Stimulated activated CD4-positive, alpha-beta T cell treated with anti-CD3 and anti-CD28 coated beads, Interleukin-12 subunit alpha, Interleukin-12 subunit beta, amount 100 ng/mL, for 4 hours (primary cell): ENCODE measurements at places on chromosomes 7 and 10.
A peak's percentile ranks its signal among the peaks of the same experiment; 100 is the strongest.

- DNase-seq = no peak
These were observed 215.7 kb upstream of the CDC14C start for GRCh38 chr7:48708635-48709034.

- no peak for DNase-seq
These were observed 1.3 kb downstream of the SHH start for GRCh38 chr7:155810770-155811559.

DNA sequence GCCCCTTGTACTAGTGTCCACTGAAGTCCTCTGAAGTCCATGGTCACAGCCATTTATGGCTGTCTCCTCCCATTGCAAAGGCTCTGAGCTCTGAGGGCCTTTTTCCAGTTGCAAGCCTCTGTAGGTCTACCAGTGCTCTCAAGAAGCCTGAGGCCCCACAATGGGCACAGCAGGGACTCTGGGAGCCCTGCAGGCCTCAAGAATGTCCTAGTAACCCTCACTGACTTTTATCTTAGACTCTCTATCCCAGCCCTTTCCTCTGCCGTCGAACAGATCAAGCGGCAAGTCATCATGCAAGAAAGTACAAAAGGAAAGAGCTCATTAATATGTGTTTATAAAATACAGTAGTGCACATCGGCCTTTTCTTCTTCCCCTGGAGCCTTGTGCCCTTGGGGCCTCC is 23.4 kb downstream of the VWA2 start:
- no peak for DNase-seq

DNA sequence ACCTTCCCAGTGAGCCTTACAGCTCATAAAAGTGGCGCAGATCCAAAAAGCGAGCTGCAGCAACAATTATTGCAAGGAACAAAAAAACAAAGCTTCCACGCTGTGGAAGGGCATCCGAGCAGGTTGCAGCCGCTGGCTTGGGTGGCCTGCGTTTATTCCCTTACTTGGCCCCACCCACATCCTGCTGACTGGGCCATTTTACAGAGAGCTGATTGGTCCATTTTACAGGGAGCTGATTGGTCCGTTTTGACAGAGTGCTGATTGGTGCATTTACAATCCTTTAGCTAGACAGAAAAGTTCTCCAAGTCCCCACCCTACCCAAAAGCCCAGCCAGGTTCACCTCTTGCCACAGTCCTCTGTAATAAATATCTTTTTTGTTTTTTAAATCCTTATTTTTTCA is 85.1 kb downstream of the ADCYAP1R1 start:
- no peak for DNase-seq

GRCh38 chr7:13078105-13078504 is 390.7 kb downstream of the ARL4A start:
- DNase-seq = no peak

- no peak for DNase-seq
These were observed 90.3 kb downstream of the CCNY start for GRCh38 chr10:35426657-35427056.

- DNase-seq = no peak
These were observed 495.1 kb downstream of the RPS24 start for GRCh38 chr10:78528749-78529204.

- no peak for DNase-seq
These were observed 127.7 kb downstream of the DYNC1I1 start for GRCh38 chr7:95899919-95900513.

- DNase-seq = no peak
These were observed 10.7 kb downstream of the GSTO2 start for GRCh38 chr10:104279550-104280259.

- DNase-seq = no peak
These were observed 86.1 kb downstream of the MKI67 start for GRCh38 chr10:128040096-128040495.

GRCh38 chr10:72386916-72387586 is 32.3 kb upstream of the DNAJB12 start:
- no peak for DNase-seq

DNA sequence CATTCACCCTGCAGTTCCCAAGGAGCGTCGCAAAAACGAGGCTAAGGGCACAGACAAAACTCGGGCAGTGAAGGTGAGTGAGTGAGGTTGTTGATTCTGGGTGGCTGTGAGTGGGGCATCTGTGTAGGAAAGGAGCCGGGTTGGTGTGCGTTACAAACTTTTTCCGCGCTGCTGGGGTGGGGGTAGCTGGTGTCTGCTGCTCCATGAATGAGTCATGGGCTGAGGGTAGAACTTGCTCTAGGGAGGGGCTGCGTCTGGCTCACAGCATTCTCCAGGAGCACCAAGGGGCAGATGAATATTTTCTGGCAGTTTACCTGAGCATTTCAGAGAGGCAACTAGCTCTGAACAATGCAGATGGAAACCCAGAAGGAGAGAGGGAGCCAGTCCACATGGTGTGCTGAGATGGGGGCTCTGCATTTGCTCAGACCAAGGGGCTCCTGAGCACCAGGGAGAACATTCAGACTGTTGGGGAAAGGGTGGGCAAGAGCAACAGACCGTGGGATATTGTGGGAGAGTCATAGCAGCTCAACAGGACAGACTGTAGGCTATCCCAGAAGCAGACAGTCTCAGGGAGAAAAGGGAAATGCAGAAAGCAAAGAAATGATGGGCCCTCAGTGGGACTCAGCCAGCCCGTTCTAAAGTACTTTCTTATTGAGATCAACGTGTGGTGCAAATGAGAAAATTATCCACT is 18.8 kb downstream of the NOBOX start:
- DNase-seq = peak; percentile 42

GRCh38 chr7:71459132-71459531 is 327.2 kb downstream of the GALNT17 start:
- no peak for DNase-seq

DNA sequence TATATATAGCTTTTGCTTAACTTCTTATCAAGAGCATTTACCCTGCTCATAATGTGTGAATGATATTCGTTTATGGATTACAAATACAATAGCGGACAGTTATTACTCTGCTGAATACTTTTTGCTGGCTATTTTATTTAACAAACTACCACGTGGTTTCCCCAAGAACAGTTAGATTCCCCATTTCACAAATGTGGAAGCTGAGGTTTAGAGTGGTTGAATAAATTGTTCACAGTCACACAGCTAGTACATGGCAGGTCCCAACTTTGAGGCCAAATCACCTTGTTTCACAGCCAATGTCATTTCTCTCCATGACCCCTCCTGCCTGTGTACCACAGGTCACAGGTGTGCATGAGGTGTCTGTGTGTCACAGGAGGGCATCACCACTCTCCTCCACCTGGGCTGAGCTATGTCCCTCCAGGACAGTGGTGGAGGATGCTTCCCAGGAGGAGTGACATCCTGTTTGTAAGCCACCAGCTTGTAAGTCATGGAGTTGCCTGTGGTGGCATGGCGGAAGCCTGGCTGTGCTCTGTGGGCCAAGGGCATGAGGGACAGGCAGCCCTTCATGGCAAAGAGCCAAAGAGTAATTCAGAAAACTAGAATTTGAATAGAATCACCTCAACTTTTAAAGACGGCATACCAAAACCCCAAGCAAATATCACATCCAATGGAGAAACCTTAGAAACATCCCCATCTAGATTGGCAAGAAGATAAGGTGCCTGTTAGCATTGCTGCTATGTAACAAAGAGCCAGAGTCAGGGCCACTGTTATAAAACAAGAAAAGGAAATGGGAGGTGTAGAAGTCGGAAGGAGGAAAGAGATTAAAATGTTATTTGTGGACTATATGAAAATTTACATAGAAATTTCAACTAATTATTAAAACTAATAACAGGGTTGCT is 51.9 kb downstream of the AOC1 start:
- no peak for DNase-seq

DNA sequence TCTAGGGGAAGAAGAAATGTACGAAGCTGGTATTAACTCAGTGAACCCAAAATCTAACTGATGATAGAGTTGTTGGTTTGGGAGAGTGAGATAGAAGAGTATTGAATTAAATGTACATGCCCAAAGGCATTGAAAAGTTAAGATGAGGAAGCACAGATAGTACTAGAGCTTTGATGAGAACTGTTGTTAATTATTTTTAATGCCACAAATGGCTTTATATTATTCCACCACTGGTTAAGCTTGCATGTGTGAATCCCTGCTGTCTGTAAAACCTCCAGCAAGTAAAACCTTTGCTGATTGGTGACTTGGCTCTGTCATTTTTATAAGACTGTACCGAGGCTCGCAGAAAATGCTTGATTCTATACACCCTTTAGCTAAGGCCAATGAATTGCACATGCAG is 382.7 kb upstream of the LRGUK start:
- DNase-seq = no peak

DNA sequence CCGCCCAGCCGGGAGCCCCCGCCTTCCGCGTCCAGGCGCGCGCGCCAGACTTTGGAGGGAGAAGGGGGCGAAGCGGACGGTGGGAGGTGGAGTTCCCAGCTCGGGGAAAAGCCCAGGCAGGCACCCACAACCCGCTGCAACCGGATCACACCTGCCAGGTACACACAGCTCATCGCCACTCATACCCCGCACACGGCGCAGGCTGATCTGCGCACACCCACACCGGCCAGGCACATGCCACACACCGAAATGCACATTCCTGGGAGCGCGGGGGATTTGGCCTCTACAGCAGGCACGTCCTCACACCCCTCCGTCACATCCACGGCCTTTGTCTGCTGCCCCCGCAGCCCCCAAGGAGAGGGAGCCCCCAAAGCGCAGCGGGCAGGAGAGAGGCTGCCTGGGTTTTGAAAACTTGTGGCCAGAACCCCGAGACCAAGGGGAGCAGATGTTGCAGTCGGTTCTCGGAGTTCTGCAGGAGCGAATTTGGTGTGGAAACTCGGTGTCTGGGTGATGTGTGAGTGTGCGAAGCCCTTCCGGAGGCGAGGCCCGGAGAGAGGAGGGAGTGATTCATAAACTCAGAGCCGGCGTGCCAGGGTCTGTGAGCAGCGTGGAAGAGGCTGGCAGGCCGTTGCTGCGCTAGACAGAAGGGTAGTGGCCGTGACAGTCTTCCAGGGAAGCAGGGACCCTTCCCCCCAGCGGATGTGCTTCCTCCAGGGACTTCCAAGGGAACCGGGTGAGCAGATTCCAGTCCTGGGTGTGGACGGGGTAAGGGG is 734 bp downstream of the CHST3 start:
- peak; percentile 48 for DNase-seq

DNA sequence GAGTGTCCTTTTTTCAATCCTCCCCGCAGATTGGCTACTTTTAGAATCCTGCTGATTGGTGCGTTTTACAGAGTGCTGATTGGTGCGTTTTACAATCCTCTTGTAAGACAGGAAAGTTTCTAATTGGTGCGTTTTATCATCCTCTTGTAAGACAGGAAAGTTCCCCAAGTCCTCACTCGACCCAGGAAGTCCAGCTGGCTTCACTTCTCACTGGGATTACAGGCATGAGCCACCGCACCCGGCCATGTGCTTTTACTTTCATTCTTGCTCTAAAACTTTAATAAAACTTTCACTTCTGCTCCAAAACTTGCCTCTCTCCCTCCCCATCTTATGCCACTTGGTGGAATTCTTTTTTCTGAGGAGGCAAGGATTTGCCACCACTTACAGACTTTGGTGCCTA is 17.0 kb upstream of the WAPL start:
- no peak for DNase-seq

GRCh38 chr7:27367933-27368549 is 125.4 kb downstream of the EVX1 start:
- DNase-seq = no peak

DNA sequence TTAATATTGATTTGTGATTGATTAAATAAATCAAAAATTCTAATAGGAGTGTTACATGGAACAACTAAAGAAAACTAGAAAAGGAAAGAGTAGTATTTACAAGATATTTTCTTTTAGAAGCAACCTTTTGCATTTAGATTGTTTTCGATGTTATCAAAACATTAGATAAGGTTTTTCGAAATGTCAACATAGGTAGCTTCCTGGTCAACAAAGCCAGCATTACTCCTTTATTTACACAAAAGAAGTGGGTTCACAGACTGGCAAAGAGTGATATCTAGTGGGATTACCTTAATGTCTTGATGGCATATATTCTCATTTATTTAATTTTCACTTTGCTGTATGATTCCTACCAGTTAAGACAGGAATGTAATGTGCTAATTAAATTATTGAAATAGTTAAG is 117.3 kb upstream of the TEX47 start:
- DNase-seq = no peak

DNA sequence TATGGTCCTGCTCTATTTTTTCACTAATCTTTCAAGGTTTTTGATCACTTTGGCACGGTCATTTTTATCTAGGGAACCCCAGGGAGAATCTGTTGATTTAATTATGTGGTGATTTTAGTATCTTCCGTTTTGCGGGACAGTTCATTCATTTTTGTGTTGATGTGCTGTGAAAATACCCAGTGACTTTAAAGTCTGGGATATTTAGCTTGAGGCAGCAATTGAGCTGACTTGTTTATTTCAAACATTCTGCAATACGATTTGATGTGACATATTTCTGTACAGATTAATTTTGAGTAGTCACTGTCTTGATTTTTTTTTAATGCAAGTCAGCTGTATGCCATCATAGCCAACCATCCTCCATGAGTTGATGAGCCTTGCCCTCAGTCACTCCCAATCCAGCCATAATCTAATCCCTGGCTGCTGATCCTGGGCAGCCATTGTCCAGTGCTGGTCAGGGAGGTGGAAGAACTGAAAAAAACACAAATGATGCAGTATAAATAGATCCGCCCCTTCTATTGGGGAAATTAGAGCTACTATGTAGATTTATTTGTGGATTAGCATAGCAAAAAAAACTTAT is 183.4 kb downstream of the CCSER2 start:
- DNase-seq = no peak

DNA sequence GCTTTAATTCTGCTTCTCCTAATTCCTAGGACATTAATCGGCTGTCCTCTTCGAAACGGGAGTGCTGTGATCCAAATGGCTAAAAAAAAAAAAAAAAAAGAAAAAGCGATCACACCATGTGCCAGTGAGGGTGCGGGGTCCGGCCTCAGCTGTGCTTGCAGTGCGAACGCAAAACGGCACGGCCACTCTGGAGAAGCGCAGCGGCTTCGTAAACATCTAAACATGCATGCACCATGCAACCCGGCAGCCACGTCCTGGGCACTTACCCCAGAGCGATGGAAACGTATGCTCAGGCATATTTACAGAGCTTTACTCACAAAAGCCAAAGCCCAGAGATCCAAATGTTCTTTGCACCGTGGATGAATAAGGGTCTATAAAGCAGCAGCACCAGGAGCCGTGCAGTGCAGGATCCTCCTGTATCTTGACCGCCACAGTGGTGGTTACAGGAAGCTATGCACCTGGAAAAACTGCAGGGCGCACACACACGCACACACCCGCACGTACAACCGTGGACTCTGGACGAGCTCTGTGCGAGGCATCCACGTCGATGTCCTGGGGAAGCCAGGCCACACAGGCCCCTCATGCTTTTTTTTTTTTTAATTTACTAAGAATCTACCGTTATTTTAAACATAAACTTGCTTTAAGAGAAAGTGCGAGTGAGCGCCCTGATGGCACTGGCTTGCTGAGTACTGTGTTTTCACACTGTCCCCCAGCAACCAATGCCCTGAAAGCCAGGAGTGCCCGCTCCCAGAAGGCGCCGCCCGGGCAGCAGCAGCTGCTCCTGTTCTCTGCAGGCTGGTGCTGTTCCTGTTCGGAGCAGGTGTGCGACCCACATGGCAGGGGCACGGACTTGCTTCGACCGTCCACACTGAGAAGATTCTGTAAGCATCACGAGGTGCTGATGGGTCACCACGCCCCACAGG is 25.0 kb downstream of the GPER1 start:
- no peak for DNase-seq
